Upper lobe of left lung (tissue), 6 donors: ENCODE measurements at places on chromosomes 12 and 14. TPM values are rescaled to one million over a fixed set of nuclear protein-coding genes. Genes with fewer than 3 reads are reported as not detected.

- DNase-seq: no peak
Measured at GRCh38 chr12:13537623-13538022, 341.1 kb downstream of the EMP1 start.

GRCh38 chr14:60051721-60052221 lies 40.0 kb upstream of the PCNX4 start:
- no peak for DNase-seq

The PPP1R13B gene
- total RNA-seq: 44.8 TPM

DNA sequence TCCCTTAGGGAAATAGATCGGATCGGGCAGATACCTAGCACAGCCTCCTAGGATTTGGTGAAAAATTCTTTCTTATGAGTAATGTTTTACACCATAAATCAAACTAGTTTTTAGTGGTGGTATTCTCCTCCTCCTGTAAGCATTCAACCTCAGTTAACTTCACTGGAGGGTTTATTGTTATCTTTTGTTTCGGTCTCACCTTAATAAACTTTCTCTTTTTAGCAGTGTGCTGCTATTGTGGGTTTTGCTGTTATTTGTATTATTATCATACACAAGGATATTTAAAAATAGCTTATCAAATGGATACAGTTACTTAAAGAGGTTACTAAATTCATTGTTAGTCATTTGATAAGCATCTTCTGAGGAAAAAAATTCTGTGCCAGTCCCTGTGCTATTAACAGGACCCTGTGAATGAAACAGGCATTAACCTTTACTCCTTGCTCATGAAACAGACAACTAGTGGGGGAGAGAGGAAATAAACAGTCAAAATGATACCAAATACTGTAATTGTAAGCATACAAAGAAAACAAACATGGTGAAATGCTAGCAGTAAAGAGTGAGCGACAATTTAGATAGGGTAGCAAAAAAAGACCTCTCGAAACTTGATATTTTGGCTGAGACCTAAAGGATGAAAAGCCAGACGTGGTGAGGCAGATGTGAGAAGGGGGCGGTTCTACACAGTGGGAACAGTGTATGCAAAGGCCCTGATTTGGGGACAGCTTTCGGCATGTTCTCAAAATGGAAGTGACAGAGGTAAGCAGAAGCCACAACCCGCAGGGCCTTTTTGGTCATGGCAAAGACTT lies 178.7 kb upstream of the SOX5 start:
- DNase-seq: no peak

- DNase-seq: no peak
Measured at GRCh38 chr14:55272922-55273321, 1.7 kb downstream of the FBXO34 start.

- no peak for DNase-seq
Measured at GRCh38 chr14:72610096-72610830, 283.6 kb downstream of the DPF3 start.

GRCh38 chr12:50579757-50580267 lies 75.0 kb downstream of the DIP2B start:
- DNase-seq: no peak

- no peak for DNase-seq
Measured at GRCh38 chr12:7035463-7035862, 17.2 kb upstream of the LPCAT3 start.

GRCh38 chr14:25607192-25607591 lies 557.2 kb upstream of the STXBP6 start:
- no peak for DNase-seq

DNA sequence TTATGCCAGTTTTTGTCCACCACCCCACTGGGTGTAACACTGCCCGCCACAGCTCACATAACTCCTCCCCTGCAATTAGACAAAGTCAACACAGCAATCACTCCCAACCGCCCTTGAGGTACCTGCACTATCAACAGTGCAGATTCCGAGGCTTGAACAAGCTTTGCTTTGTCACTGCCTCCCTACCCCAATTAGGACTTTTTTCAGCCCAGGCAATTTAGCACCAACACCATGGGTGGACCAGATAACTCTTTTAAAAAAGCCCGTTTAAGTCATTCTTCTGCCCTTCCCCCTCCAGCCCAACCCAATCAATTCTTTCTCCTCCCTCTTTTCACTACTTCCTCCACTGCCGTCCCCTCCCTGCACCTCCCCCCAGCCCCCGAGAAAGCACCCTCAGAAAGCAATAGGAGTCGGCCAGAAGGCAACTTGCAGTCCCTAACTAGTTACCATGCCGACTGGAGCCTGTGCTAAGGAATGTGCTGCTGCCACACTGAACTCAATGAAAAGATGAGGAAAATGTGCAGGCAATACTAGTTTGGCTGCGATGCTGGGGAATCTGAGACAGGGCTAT lies 45.7 kb upstream of the OTX2 start:
- no peak for DNase-seq

The PTPRQ gene
- 6.3 TPM for total RNA-seq

GRCh38 chr12:77575376-77575919 lies 255.2 kb upstream of the NAV3 start:
- no peak for DNase-seq

DNA sequence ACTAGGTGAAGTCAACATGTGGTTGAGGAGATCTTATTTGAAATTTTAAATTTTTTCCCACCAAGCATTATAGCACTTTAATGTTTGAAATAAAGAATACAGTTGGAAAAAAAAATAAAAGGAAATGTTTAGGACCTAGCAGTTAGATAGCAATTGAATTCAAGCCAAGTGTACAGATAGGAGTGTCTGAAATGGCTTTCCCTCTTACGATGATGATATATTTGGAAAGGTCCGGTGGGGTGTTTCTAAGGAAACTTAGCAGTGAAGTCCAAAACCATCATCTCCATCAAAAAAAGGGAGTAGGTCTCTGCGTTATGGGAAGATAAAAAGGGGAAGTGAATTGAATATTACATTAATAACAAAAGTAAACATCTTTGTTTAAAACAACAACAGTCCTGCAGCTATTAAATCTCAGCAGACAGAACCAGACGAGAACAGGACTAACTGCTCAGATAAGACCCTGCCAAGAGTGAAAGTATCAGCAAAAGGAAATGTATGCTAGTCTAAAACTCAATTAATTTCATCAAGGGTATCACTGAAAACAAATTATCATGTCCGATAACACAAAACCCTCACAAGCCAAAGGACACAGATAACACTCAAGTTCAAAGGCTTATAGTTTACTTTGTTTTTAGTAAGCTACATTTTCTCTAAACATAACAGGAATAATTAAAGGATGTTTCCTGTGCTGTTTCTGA lies 242.0 kb downstream of the BMP4 start:
- no peak for DNase-seq

GRCh38 chr14:49893309-49894213 lies 679 bp downstream of the ARF6 start:
- DNase-seq: peak; percentile 94

DNA sequence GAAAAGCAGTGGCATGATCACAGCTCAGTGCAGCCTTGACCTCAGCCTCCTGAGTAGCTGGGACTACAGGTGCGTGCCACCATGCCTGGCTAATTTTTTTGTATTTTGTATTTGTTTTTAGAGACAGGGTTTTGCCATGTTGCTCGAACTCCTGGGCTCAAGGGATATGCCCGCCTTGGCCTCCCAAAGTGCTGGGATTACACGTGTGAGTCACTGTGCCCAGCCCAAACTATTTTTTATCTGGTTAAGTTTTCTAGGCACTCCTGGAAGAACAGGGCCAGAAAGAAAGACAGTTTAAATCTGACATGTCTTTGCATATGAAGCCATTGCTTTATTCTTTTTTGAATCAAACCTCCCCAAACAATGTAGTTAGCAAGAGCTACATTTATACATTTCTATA lies 27.5 kb upstream of the PTGR2 start:
- no peak for DNase-seq

The KIF5A gene
- 0.33 TPM for total RNA-seq

- DNase-seq: no peak
Measured at GRCh38 chr12:127230843-127231260, 1036.1 kb upstream of the TMEM132C start.
